ENCODE measurements at places on chromosomes 2 and 18. TPM values are rescaled to one million over a fixed set of nuclear protein-coding genes. Genes with fewer than 3 reads are reported as not detected.
A peak's percentile ranks its signal among the peaks of the same experiment; 100 is the strongest.

DNA sequence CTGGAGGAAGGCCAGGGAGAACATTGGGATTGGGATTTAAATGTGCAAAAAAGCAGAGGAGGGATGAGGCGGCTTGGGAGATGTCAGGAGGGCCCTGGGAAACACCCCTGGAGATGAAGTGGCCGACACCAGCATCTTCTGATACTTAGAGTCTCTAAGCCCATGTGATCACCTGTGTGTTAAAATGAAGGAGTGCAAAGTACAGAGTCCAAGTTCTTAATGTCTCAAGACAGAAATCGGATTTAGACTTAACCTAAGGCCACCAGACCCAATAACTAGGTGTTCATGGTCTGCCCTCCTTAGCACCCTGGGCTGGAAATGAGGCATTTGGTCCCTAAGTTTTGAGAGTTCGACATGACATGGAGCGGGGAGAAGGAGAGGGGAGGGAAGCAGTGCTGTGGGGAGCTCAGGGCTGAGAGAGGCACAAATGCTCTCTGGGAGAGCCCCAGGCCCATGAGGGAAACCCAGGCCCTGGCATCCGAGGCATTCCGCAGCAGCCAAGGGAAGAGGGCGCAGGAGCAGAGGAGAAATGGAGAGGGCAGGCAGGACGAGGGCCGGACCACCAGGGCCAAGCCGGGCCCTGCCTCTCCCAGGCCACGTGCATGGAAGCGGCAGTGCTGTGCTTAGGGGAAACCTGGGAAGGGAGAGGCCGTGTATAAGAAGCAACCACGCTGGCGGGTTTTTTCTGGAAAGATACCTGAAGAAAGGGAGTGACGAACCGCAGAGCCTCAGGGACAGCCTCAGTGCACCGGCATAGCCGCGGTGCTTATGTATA lies 63.3 kb downstream of the SFXN5 start:
- DNase-seq, result no peak

Gene RGPD4
- total RNA-seq, result not detected

- peak; percentile 45 for DNase-seq
These were observed 293.2 kb downstream of the PIEZO2 start for GRCh38 chr18:10856132-10856531.

Gene REG3G
- not detected for total RNA-seq

Gene SFTPB
- total RNA-seq, result not detected

Gene MROH2A
- total RNA-seq, result not detected

Gene NETO1
- total RNA-seq, result 8.1 TPM

GRCh38 chr2:200422532-200423261 lies 87.2 kb downstream of the KCTD18 start:
- no peak for DNase-seq

- DNase-seq, result no peak
These were observed 125.0 kb downstream of the NEDD4L start for GRCh38 chr18:58168993-58169392.

- DNase-seq, result no peak
These were observed 322.2 kb upstream of the SPHKAP start for GRCh38 chr2:228503731-228504130.

DNA sequence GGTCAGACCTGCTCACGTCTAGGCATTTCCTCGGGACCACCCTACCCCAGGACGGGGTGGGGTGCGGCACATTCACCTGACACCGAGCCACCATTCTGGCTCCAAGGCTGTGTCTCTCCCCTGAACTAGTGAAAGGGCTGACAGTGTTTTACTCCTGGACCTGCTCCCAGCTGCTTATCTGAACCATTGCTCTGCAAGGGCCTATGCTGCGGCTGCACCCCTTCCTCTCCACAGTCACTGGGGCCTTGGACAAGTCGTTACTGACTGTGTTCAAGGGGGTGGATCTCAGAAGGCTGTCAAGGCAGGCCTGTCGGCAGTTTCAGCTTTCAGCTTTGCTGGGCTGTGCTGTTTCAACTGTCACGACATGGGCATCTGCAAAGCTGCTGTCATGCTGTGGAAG lies 11.7 kb downstream of the CREG2 start:
- DNase-seq, result no peak

GRCh38 chr2:109128048-109128615 lies 873 bp upstream of the SH3RF3 start:
- DNase-seq, result peak; percentile 75

GRCh38 chr2:145412155-145412554 lies 892.2 kb upstream of the ZEB2 start:
- DNase-seq, result no peak

- no peak for DNase-seq
These were observed 13.0 kb downstream of the L3MBTL4 start for GRCh38 chr18:6401687-6402086.

Gene XDH
- 0.68 TPM for total RNA-seq

DNA sequence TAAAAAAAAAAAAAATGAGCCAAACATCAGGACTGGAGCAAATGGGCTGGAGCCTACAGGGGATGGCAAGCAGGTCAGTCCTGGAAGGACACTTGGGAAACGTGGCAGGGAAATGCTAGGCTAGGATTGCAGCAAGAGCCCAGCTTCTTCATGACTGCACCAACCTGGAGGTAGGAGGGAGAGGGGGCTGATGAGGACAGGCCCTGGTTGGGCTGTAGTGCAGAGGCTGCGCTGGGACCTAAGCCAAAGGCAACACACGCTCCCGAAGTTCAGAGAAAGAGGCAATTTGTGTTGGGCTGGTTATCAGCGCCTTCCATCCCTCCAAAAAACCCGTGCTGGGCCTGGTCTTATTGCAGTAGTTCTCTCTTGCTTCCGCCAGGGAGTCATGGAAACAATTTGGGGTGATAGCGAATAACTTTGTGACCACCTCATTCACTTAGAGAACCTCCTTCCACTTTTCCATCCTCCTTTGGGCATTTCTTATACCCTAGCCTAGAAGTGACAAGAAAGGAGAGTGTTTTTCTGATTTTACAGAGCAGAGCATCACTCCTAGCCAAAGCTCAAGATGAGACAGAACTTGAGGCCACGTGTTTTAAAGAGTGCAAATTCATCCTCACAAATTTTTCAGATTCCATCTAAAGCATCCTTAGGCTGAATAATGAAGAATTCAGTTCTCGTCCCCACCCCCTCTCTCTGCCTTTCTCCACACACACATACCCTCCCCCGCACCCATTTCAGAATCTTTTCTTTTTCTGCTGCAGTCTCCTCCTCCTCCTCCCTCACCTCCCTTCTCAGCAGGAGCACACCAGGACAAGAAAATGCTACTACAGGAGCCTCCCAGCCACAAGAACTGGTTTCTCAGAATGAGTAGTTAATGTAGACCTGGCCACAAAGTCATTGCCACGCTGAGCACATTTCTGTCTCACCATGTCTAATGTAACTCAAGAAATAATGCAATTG lies 82.5 kb upstream of the STPG4 start:
- no peak for DNase-seq

- no peak for DNase-seq
These were observed 675 bp downstream of the FZD5 start for GRCh38 chr2:207768866-207769596.

GRCh38 chr2:150425121-150425955 lies 62.1 kb downstream of the RND3 start:
- DNase-seq, result no peak

DNA sequence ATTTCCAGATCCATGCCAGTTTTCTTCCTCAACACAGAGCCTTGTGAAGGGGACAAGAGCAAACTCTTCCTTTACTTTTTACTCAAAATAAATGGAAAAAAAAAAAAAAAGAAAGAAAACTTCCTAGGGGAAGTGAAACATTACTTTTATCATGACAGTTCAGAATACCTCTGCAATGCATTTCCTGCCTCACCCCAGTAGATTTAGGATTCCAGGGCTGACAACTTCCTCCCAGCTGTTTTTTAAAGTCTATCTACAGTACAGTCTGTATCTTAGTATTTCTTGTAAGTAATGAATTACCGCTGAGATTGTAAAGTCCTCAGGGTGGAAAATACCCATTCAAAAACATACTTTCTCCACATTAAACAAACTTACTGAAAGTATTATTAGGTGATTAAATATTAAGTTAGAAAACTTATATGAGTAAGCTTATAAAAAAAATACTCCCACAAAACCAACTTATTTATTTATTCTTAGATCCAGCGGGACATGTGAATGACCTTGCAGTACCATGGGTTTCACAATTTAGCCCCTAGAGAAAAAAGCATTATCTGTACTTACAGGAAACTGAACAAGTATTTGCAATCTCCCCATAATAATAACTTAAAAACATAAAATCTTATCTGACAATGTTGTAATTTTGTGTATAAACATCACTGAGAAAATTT lies 117.7 kb downstream of the RBMS1 start:
- no peak for DNase-seq

Gene ARHGAP15
- total RNA-seq, result not detected

GRCh38 chr2:197286805-197287595 lies 23.6 kb downstream of the ANKRD44 start:
- peak; percentile 71 for DNase-seq

Gene ABI2
- 15.7 TPM for total RNA-seq

DNA sequence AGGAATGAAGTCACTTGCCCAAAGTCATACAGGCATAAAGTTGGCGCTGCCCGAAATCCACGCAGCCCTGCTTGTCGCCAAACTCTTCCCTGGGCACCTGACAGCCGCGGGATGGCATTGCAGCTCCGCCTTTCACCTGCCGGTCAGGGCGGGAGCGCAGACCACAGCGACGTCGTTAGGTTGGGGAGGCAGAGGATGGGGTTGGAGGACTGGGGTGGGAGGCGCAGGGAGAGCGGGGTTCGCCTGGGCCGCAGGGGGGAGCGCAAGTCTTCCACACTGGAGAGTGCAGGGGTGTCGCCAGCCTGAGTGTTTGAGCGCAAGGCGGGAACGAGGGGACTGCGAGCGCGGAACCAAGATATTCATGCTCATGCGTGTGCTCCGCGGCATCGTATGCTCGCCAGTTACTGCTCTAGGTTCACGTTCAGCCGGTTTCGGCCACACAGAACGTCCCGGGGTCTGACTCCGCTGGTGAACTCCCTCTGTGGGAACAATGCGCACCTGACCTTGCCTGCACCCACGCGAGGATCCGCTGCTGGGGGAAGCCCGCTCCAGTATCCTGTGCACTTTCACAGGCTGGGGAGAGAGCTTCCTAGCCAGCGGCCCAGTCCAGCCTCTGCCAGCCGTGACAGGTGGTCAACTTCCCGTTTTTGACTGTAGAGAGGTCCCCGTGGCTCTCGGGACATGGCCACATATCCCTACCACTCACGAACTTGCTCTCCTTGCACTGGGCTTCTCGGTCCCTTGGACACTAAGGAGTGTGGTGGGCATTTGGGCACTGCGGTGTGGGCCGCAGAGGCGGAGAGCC lies 767 bp upstream of the NPPC start:
- no peak for DNase-seq

Gene MALL
- 61.6 TPM for total RNA-seq

DNA sequence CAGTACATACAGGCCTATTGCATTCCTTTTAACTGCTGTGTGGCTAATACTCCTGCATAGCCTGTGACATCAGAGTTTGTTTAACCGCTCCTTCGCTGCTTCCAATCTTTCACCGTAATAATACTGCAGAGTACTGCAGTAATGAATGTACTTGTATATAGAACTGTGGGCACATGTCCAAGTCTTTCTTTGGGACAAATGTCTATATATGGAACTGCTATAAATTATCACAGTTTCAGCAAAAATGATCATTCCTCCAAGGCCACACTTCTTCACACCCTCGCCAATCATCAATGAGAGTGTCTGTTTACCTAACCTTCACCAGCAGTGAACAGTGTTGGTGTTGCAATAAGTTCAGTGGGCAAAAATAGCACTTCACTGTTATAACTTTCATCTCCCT lies 230.4 kb downstream of the SP3 start:
- no peak for DNase-seq

Gene DUSP2
- 6.1 TPM for total RNA-seq

DNA sequence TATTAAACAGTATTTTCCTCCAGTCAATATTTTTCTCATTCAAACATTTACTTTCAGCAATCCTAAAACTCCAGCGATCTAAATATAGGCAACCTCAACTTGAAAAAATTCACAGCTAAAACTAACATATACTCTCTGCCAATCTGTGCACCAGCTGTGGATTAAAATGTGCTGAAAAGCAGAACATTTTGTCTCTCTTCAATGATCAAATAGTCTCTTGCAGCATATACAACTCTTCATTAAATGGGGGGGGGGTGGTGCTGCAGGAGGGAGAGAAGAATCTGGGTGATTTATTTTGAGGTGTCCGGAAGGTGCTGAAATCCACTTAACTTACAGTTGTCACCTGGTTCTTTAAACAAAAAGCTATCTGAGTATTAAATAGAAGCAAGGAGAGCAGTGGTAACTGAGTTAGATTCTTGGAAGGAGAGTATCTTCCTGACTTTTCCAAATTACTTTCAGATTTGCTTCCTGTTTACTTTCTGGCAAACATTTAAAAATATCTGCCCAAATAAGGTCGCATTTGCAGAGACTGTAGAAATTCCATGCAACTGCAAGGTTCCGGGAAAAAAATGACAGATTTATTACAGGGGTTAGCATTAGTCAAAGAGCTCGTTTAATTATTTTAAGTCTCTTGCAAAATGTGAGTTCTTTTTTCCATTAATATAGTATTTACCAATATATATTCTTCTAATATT lies 904.7 kb upstream of the ACVR2A start:
- DNase-seq, result no peak

Gene MREG
- total RNA-seq, result 9.7 TPM

GRCh38 chr2:45299361-45299760 lies 290.1 kb upstream of the SIX2 start:
- DNase-seq, result no peak

Gene PAX3
- total RNA-seq, result not detected

Gene DTNB
- 12.3 TPM for total RNA-seq

DNA sequence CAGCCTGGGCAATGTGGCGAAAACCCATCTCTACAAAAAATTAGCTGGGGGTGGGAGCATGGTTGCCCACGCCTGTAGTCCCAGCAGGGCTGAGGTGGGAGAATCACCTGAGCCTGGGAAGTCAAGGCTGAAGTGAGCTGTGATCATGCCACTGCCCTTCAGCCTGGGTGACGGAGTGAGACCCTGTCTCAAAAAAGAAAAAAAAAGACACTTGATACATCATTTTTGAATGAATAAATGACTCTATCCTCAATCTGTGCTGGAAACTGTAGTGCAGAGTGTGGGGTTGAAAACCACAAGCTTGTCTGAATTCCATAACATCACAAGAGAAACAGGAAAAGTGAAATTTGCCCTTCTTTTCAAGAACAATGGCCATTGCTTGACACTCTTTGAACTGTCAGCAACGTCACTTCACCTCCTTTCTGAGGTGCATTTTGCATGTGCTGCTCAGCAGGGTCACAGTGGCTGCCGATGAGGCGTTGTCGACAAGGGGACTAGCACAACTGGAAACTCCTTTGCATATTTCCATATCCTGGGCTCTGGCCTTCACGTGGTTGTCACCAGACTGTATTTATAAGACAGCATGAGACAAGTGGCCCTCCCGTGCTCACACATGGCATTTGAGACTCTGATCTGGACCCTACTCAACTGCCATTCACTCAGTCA lies 54.2 kb downstream of the DDX1 start:
- no peak for DNase-seq

- no peak for DNase-seq
These were observed 2.4 kb upstream of the CETN1 start for GRCh38 chr18:577643-578375.

DNA sequence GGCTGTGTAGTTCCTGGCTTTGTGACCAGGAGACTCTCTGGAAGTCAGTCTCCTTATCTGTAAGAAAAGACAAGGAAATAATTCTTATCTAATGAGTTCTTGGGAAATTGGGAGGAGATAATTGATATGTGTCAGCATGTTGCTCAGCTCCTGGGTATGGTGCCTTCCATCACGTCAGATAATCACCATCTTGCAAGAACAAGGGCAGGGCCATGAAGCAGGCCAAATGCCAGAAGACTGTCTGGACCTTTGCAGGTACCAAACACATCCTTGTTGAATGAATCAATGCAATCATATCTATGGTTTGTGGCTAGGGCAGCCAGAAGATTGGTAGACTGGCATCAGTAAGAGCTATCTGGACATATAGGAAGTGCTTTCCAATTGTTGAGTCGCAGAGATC lies 473.5 kb downstream of the TNS1 start:
- no peak for DNase-seq

Gene ANKRD12
- total RNA-seq, result 9.0 TPM

Gene GCG
- total RNA-seq, result not detected
